ENCODE measurements at places on chromosomes 4 and X. TPM values are rescaled to one million over a fixed set of nuclear protein-coding genes. Genes with fewer than 3 reads are reported as not detected.

Gene PLP1
- 60.7 TPM for total RNA-seq

Gene ERVMER34-1
- 3.4 TPM for total RNA-seq

Gene LDB2
- 94.0 TPM for total RNA-seq

GRCh38 chr4:139808808-139809756 is 143.5 kb downstream of the MGST2 start:
- no peak for DNase-seq

GRCh38 chr4:12932203-12932788 is 551.8 kb downstream of the RAB28 start:
- DNase-seq = no peak

- DNase-seq = no peak
These were observed 348.2 kb downstream of the KCTD8 start for GRCh38 chr4:44100456-44100855.

DNA sequence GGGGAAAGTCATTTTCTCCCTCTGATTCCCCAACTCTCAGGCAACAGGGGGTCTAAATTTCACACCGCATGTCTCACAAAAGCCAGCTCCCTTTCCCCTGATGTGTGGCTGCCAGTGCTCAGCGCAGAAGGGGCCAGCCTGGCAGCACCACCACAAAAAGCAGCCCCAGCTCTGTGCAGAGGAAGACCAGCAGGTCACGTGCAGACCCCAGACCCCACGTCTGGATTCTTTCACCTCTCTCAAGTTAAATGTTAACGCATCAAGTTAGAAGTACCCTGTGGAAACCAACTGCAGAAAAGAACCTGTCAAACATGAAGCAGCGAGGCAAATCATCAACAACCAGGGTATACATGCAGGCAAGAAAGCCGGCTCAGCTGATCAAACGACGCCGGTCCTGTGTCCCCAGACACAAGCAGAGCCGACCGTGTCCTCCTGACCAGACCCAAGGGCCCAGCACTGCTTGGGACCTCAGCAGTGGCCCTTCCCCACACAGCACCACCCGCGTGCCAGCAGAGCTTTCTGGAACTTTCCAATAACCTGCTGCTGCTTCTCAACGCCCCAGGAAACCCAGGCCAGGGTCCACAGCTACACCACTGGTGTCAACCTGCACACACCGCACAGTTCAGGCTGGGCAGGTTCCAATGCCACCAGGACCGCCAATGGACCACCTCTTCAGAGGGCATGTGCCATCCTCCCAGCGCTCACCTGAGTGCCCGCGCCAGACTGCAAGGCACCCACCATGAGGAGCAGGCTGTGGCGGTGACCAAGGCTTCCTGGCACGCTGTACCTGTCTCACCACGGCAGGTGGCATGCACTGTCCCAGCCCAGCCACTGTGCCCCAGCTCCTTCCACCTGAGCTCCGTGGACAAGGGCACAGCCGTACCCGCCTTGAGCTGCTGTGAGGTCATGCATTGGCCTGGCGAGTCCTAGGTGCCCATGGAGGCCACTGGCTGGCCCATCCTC is 4.0 kb downstream of the LRPAP1 start:
- DNase-seq = no peak

DNA sequence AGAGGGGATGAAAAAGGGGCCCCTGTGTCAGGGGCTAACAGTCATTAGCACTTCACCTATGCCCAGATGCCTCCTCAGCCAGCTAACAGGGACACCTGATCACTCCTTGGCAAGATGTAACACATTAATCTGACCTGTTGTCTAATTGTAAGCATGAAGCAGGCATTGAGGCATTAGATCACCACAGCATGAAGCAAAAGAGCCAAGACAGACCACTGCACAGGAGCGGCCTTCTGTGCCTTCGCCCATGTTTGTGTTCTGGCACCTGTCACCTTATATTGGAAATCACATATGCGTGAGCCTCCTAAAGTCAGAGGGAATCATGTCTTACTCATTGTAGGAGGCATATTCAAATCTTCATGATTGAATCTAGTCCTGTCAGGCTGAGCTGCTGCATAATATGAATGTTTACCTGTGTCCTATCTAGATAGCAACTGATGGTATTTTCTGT is 48.4 kb downstream of the PTTG2 start:
- DNase-seq = no peak

GRCh38 chr4:101009471-101009870 is 337.9 kb downstream of the PPP3CA start:
- no peak for DNase-seq

All from H7 (cell line).